ENCODE measurements at places on chromosomes 4 and X.

DNA sequence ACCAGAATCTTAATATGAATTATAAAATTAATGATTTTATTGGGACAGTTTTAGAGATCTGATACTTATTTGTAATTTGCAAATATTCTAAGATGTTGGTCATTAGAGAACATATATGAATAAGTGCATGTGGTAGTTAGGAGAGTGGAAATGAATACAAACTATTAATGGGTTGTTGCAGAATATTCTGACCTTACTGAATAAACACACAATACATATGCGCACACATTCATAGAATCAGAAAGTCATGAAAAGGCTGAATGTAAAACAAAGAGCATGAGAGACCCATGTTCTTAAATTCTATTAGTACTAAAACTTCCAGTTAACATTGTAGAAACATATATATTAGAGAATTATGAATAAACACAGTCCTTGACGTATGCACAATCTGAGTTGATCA lies 301.7 kb upstream of the TRAM1L1 start:
- no peak for DNase-seq

GRCh38 chr4:183320211-183321059 lies at the start of gene CLDN22:
TSS of gene CLDN22 (minus strand) at chr4:183320276. CDS start at chr4:183320218, 58 bp downstream.
- no peak for DNase-seq

DNA sequence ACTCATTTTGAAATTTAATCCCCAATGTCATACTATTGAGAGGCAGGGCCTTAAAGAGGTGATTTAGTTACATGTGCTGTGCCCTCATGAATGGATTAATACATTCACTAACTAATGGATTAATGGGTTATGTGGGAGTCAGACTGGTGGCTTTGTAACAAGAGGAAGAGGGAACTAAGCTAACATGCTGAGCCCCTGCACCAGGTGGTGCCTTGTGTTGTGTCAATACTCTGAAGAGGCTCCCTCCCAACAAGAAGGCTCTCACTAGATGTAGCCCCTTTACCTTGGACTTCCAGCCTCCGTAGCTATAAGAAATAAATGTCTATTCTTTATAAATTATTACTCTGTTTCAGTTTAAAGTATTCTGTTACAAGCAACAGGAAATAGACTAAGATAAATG lies 411.9 kb upstream of the EMCN start:
- DNase-seq: no peak

DNA sequence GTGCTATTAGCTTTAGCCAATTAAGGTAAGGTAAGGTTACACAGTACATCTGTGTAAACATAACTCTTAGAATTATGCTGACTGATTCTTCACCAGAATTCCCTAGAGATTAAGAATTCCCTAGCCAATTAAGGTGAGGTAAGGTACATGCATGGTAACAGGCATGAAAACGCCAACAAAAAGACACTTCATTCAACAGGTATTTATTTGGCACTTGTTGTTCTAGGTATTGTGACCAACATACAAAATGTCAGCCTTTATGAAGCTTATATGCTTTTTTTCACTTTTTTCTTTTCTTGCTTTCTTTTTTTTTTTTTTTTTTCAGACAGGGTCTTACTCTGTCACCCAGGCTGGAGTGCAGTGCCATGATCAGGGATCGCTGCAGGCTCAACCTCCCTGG lies 47.2 kb downstream of the EDNRA start:
- DNase-seq: no peak

- no peak for DNase-seq
Observed at GRCh38 chr4:138663883-138664282, 351.7 kb upstream of the NOCT start.

GRCh38 chr4:10256203-10256602 lies 139.6 kb upstream of the WDR1 start:
- no peak for DNase-seq

DNA sequence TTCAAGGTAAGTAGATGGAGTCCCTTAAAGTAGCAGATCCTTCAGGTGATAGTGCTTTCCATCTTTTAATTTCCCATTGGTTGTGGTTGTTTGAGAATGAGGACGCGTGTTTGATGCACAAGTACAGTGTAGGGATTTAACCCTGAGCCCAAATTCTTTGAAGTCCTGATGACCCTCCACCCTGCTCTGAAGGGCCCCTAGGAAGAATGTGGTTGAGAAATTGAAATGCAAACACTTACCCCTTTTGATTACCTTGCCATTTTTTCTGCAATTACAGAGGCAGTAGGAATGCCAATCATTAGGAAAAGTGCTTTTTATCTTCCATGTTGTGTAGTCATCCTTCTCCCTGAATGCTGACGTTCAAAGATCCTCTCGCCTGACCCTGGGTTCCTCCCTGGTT lies 112.4 kb downstream of the ZNF518B start:
- no peak for DNase-seq

GRCh38 chr4:180564448-180564847 lies 1678.8 kb upstream of the TENM3 start:
- no peak for DNase-seq

GRCh38 chr4:119299741-119300100 lies 22.2 kb downstream of the FABP2 start:
- no peak for DNase-seq

DNA sequence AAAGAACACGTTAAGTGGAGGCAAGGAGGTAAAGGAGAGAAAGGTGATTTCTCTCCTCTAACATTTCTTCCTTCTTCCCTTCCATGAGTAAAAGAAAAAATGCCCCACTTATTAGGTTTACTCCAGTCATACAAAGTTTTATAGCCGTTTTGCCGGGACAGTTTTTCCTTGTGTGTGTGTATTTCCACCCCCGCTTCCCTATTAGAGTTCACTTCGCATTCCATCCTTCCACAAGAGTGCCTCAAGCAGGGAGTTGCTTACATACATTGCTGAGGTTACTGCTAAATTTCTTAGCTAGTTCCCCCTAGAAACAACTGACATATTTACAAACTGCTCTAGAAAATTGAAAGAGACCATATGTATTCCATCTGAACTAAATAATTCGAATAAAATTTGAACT lies 45.2 kb upstream of the BMP15 start:
- DNase-seq: no peak

GRCh38 chr4:77347351-77347966 lies 190.5 kb downstream of the CCNG2 start:
- DNase-seq: no peak

DNA sequence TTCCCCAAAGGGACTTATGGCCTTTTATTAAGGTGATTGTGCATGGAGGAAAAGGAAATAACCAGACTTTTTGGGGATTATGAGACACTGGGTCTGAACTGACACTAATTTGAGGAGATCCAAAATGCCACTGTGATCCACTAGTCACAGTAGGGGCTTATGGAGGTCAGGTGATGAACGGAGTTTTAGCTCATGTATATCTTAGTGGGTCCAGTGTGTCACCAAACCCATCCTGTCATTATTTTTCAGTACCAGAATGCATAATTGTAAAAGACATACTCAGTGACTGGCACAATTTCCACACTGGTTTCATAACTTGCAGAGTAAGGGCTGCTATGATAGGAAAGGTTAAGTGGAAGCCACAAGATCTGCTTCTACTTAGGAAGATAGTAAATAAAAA lies 131.3 kb downstream of the RTL3 start:
- DNase-seq: peak; percentile 2

DNA sequence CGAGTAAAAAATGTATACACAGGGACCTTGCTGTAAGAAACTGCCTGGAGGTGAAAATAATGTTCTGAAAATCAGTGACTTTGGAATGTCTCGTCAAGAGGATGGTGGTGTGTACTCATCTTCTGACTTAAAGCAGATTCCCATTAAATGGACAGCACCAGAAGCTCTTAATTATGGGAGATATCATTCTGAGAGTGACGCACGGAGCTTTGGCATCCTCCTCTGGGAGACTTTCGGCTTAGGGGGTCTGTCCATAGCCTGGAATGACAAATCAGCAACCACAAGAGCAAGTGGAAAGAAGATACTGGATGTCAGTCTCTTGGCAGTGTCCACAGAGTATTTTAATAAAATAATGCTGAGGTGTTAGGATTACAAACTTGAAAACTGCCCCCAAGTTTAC lies 129.4 kb downstream of the THOC2 start:
- no peak for DNase-seq

- DNase-seq: peak; percentile 24
Observed at GRCh38 chr4:83370640-83370906, 35.9 kb upstream of the HPSE start.

GRCh38 chr4:186845137-186845842 lies 121.6 kb upstream of the FAT1 start:
- peak; percentile 87 for DNase-seq

GRCh38 chr4:7434766-7435150 lies at the start of gene PSAPL1:
TSS of gene PSAPL1 (minus strand) at chr4:7434930. CDS start at chr4:7434879, 51 bp downstream.
- peak; percentile 72 for DNase-seq

DNA sequence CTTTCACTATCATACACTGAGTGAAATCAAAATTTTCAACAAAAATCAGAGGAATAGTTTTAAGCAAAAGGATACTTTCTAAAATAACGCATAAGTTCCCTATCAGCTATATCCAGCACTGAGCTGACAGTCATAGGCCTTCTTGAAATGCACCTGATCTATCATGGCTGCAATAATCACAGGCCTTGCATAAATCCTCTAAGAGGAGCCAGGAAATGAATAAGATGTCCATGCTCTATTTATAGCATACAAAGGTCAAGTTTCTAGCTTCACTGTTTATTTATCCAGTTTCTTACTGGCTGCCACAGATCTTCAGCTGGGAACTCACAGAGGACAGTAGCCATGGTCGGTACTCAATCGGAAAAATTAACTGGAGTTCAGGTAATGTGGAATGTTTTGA lies 235.9 kb upstream of the DMD start:
- DNase-seq: no peak

DNA sequence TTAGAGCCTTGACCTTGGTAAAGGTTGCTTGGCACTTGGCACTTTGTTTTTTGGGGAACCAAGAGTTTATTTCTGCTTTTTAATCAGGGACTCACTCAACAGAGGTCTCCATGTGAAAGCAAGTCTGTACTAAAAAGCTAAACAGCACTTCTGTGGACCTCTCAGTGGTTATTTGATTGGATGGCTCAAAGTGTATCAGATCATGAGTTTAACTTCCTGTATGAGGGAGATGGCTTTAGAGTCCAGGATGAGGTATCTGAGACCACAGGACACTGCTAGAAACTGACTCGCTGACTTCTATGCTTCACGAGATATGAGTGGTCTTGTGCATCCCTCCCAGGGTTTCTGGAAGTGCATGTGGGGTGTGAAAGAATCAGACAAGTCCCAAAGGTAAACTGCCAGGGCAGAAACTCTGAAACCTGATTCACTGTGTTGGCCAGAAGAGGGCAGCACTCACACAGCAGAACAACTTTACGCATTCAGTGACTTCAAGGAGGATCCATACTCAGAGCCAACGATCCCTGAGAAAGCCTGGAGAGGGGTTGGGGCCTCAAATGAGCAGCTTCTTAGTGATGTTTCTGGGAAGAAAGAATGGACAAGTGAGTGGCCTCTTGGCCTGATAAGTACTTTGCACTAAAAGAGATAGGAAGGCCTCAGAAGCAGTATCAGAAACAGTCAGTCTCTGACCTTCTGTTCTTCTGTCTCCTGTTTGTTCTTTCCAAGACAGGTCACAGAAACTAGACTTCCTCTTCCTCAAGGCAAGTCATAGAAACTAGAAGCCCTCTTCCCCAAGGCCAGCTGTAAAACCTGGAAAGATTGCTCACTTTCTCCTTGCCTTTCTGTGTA lies 220.3 kb upstream of the CXCL13 start:
- peak; percentile 46 for DNase-seq

DNA sequence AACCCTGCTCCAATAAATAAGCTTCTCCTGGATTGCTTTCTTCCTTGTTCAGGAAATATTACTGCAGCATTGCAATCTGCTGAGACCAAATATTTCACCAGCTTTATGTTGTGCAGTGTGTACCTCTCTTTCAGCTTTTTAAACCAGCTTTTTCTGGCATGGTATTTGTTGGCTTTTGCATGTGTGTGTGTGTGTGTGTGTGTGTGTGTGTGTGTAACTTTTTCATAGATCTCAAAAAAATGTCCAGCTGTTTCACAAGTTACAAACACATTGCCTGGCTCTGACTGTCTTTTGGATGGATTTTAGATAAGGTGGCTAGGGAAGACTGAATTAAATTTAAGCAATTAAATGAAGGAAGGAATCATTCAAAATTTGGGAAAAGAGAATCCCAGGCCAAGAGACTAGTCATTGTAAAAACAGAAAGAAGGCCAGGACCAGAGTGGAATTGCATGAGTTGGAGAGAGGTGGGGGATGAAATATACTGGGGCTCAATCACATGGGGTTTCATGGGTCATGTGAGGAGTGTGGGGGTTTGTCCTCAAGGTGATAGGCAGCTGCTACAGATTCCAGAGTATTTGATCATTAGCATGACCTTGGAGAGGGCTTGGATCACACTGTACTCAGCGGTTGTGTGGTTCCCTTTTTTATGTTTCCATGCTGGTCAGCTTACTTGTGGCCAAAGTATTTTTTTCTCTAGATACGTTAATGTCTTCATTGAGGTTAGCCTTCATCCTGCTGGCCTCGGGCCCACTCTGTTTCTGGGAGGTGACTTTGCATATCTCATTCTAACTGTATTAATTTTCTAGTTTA lies 357.7 kb upstream of the BOD1L1 start:
- peak; percentile 72 for DNase-seq

- peak; percentile 74 for DNase-seq
Observed at GRCh38 chrX:1481636-1482529, 29.2 kb upstream of the ASMTL start.

DNA sequence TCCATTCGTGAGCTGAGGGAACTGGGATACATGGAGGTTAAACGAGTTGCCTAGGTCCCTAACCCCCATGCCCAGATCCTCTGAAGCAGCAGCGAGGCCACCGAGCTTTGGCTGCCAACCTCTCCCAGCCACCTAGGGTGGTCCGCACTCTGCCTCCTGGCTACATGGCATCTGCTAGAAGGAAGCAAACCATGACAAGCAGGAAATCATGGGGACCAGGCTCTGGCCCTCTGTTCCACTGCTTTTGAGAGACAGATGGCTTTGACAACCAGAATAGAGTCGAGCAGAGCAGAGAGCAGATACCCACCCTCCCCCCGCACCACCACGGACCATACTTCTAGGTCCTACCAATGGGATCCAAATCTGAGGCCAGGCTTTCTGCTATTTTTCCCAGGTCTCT lies 37.5 kb upstream of the NKRF start:
- DNase-seq: no peak

DNA sequence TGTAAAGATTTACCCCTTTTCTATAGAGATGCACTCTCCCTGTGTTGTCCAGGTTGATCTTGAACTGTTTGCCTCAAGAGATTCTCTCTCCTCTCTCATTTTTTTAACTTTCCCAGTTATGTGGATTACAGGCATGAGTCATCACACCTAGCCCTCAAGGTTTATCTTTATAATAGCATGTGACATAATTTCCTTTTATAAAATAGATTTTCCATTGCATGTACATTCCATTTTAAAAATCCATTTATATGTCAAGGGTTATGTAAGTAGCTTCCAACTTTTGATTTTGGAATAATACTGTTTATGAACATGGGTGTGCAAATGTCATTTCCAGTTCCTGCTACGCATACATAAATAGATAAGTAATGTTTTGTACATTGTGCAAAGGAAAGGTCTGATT lies 20.6 kb downstream of the ZNF721 start:
- peak; percentile 74 for DNase-seq

DNA sequence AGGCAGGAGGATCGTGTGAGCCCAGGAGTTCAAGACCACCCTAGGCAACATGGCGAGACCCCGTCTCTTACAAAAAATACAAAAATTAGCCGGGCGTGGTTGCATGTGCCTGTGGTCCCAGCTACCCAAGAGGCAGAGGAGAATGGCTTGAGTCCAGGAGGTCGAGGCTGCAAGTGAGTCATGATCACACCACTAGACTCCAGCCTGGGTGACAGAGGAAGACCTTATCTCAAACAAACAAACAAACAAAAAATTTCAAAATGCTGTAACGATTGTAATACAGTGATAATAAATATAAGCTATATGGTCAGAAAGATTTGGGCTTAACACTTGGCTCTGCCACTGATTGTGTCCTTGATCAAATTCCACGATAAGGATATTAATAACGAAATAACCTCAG lies 24.2 kb downstream of the SLC25A4 start:
- DNase-seq: peak; percentile 16

Measured in M059J (cell line).